ENCODE measurements at places on chromosomes 7 and 10.

- DNase-seq = no peak
Measured at GRCh38 chr7:38025815-38026214, 105.4 kb downstream of the EPDR1 start.

DNA sequence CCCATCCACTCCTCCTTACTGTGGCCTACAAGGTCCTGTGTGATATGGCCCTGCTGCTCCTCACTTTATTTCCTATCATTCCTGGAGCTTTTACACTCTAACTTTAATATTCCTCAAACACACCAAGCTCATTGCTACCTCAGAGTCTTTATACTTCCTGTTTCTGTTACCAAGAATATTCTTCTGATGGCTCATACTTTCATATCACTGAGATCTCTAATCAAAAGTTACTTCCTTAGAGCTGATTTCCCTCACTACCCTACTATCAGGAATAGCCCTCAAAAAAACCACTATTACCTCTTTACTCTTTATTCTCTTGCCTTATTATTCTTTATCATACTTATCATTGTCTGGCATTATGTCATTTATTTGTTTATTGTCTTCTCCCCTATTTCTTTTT is 5.8 kb upstream of the PPP3CB start:
- DNase-seq = no peak

- no peak for DNase-seq
Measured at GRCh38 chr7:159197066-159197975, 52.7 kb upstream of the VIPR2 start.

DNA sequence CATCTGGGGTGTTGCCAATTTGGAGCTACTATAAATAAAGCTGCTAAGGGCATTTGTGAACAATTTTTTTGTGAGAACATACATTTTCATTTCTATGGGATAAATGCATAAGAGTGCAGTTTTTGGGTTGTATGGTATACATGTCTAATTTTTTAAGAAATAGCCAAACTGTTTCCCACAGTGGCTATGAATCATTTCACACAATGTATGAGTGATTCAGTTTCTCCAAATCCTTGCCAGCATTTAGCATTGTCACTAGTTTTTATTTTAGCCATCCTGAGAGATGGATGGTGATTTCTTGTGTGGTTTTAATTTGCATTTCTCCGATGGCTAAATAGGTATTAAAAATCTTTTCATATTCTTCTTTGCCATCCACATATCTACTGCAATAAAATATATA is 105.3 kb downstream of the AMPH start:
- no peak for DNase-seq
